Inflammatory macrophage (primary cell): ENCODE measurements at places on chromosomes 13 and 19.

DNA sequence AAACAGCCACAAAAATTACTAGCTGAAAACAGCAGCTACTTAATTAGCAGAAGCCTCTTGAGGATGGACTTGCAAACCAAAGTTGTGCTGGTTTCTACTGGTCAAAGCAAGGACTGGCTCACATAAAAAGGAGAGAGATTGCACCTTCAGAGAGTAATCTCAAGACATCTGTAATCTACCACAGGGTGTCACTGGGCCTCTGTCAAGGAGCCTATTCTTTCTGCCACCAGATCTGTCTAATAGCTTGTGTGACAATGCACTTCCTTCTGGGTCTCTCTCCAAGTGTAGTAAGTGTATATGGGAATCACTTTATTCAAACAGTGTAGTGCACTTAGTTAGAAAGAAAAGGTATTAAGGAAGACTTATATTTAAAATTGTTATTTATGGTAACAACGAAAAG, 24.4 kb upstream of the ZNF561 start:
- no peak for DNase-seq

GRCh38 chr13:50561739-50562138, 281.8 kb downstream of the DLEU7 start:
- DNase-seq = no peak

DNA sequence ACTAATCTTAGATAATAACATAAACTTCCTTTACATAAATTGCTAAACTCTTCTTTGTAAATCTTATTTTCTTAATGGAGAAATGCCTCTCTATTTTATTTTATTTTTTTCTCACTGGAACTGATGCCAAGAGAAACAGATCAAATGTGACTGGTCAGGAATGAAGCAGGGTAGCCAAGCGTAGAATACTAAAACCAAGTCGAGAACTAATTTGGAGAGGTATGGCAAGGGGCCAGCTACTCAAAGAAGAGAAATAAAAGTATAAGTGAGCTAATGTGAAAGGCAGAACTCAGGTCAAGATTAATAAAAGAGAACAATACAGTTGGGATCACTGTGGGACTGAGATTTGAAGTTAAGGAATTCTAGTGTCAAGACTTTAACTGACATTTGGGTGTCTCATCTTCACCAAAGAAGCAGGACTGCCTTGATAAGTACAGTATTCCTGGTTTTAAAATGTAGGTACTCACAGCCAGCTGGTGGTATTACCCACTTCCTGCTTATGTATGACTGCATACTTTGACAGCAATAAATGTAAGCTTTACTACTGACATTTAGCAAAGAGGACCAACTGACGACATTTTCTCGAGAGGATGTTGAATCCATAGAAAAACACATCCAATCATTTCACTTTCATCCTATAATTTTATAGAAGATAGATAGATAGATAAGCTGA, 1192.2 kb downstream of the EFNB2 start:
- DNase-seq = no peak

DNA sequence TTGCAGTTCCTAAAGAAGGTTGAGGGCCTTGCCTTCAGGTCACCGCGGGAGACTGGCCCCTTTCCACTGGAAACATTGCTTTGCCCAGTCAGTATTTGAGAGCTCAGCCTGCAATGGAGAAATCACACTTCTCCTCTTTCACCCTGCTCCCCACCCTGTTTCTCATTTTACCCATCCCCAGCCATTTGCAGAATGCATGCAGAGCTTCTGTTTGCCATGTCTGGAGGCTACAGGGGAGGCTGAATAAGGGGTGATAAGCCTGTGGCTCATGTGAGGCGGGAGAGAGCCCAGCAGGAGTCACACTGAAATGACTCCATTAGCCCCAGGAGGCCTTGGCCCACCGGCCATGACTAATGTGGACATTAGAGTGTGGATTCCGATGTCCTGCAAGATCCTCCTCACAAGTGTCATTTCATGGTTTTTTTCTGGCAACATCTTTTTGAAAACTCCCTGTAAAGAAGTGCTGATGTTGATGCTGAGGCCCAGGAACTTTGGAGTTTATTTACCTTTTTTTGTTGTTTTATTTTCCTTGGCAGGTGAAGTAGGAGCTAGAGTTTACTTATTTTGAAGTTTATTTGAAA, 6.3 kb downstream of the SPINT2 start:
- DNase-seq = no peak

- no peak for DNase-seq
Measured at GRCh38 chr19:5078666-5079065, 109.8 kb downstream of the KDM4B start.

DNA sequence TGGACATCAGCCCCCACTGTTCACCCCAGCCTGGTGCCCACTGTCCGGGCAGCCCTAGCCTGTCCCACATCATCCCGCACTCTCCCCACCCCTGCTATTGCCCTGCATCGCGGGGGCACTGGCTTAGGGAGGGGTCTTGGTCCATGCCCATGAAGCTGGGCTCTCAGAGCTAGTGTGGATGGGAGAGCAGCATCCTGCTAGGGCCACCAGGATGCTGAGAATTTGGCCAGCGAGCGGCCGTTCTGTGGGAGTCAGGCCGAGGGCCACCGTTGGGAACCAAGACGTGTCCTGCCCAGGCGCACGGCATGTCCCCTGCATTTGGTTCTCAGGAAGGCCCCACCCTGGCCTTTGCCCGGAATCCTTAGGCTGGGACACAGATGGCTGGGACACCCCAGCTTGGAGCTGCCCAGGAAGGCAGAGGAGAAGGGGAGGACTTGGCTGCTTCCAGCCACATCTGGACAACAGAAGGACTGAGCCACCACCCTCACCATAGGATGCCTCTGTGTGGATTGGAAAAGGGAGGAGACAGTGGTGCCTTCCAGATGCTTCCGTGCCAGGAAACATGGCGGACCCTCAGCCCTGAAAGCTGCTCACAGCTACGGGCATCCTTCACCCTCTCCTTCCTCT, 14.6 kb downstream of the ADGRE5 start:
- no peak for DNase-seq

- DNase-seq = peak; percentile 43
Measured at GRCh38 chr19:4083677-4084546, 17.2 kb upstream of the ZBTB7A start.

DNA sequence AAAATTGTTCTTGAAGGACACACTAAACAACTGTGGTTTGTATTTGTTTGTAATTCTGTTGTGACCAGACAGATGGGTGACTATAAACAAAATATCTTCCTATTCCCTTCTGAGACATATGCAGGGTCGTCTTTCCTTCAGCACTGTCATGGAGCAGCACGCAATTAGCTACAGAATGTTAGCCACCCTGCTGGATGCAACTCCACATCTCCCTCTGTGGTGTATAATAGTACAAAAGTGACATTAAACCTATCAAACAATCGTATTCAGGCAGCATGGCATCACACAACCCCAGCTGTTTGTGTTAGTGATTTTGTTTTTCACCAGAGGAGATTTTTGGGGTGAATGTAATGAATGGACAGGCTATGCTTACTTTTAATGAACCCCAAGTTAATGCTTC, 146.2 kb downstream of the GPC6 start:
- no peak for DNase-seq

DNA sequence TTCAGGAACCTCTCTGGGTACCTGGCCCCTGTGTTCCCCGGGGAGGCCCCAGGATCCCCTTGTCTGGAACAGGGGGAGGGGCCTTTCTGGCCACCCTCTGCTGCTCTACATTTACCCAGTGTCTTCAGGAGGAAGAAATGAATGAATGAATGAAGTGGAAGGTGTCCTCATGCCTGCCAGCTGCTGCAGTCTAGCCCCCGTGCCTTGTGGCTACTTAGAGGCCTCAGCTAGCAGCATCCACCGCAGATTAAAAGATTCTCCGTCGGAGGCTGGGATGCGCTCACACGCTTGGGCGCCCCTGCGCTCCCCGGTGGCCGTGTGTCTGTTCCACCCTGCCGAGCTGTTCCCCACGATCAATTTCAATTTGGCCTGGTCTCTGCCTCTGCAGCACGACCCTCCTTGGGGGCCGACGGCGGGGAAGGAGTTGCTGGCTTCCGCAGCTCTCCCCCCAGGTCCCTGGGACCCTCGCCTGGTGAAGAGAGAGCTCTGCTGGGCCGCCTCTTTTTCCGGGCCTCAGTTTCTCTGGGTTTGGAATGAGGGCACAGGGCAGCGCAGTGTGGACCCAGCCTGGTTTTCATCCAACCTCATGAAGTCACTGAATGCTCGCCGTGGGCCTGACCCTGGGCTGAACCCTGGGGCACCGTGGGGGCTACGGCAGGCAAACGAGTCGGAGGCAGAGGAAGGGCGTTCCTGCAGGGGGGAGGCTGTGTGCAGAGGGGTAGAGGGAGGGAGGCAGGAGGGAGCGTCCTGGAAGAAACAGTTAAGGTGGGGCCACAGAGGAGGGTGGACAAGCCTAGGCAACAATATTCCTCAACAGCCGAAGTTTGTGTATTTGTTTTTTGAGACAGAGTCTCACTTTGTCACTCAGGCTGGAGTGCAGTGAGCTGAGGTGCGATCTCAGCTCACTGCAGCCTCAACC, 28.3 kb downstream of the EFNA2 start:
- no peak for DNase-seq

- DNase-seq = peak; percentile 3
Measured at GRCh38 chr19:21947775-21948174, 63.0 kb downstream of the ZNF208 start.

DNA sequence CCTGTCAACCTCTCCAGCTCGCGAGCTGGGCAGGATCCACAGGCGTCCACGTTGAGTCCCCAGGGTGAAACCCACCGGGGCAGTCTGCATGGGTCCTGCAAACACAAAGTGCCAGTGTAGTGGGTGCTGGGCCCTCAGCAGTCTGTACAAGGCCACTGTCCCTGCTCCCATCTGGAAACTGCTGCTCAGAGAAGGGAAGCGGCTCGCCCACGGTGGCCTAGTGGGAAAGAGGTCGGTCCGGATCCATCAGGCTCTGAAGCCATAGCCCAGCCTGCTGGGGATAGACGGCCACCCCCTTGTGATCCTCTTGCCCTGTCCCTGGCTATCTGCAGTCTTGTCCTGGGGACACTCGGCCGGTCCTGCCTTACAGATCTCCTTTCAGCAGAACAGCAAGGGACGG, 2.6 kb upstream of the DIRAS1 start:
- no peak for DNase-seq

GRCh38 chr13:107375701-107376340, 807.9 kb upstream of the ARGLU1 start:
- DNase-seq = no peak

- no peak for DNase-seq
Measured at GRCh38 chr13:57253551-57253950, 86.6 kb downstream of the PRR20E start.

DNA sequence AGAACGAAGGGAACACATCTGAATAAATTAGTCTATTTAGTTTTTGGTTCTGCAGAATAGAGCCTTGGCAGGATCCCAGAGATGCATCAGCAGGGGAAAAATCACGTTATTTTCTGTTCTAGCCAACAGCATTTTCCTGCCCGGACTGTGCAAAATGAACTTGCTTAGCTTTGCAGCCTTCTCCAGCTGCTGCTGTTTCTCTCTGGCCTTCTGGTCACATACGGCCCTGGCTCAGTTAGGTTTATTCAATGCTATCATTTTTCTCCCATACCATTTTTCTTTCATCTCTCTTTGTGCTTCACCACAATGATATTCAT, 110.4 kb upstream of the KL start:
- DNase-seq = no peak

DNA sequence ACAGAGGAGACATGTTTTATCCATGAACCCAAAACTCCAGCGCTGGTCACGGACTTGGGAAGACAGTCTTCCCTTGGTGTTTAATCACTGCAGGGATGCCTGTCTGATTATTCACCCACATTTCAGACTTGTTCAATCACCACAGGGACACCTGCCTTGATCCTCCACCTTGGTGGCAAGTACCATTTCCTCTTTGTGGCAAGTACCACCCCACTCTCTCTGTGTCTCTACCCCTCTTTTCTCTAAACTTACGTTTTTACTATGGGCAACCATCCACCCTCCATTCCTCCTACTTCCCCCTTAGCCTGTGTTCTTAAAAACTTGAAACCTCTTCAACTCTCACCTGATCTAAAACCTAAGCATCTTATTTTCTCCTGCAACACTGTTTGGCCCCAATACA, 16.8 kb downstream of the ZNF83 start:
- DNase-seq = no peak

- no peak for DNase-seq
Measured at GRCh38 chr13:39789451-39789850, 134.0 kb downstream of the COG6 start.

DNA sequence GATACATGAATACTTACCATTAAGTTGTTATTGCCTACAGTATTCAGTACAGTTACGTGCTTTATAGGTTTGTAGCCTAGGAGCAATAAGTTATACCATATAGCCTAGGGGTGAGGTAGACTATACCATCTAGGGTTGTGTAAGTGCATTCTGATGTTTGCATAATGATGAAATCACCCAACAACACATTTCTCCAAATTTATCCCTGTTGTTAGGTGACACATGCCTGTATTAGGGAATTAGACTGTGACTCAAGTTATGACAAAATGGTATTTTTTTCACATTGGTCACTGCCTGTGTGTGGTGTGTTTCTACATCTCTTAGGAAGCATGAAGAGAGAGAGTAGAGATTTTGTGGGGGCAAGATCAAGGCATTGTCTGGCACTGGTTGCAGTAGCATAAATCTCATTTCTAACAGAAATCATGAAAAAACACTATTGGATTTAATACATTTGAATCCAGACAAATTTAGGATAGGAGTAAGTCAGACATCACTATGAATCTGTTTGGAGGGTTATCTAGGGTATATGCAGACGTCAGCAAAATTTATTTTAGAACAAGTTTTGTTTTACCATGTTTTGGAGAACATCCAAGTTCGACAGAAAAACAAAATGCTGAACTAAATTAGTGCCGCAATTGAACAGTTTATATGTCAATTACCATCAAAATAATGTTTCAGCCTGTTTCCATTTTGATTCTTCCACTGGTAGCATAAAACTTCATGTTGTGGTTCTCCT, 332.1 kb downstream of the LMO7 start:
- DNase-seq = peak; percentile 5

- no peak for DNase-seq
Measured at GRCh38 chr13:76339649-76340048, 546.6 kb downstream of the KCTD12 start.

- DNase-seq = no peak
Measured at GRCh38 chr19:47190167-47190727, 40.8 kb downstream of the BBC3 start.

- no peak for DNase-seq
Measured at GRCh38 chr13:112441779-112442310, 65.7 kb downstream of the SPACA7 start.

DNA sequence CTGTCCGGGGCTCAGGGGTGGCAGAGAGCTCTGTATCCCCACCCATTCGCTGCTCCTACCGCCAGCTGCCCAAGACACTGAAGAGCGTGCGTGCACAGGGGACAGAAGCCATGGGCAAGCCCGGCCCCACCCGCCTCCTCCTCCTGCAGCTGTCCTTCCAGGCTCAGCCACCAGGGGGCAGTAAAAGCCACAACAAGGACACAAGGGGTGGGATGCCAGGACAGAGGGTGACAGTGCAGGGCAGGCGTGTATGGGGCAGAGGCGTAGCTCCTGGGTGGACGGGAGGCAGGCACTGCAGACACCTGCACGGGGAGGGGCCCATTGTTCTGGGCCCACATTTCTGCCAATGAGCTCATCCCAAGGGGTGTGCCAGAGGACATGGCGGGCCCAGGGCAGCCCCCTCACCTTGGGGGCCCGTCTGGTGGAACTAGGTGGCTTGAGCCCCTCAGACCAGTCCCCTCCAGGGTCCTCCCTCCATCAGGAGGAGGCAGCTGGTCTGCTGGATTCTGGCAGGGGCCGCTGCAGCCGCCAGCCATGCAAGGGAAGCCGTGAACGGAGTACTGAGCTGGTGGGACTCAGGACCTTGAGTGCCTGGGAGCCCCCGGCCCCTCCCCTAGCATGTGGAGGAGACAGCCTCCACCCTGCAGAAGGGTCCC, 61.2 kb downstream of the MLLT1 start:
- peak; percentile 86 for DNase-seq
